ENCODE measurements at places on chromosomes 13 and 19.

- no peak for DNase-seq
Observed at GRCh38 chr13:30192320-30193093, 114.8 kb downstream of the KATNAL1 start.

- no peak for DNase-seq
Observed at GRCh38 chr13:49399801-49400472, 43.9 kb downstream of the CAB39L start.

GRCh38 chr19:2534423-2535013 lies 58.6 kb downstream of the GADD45B start:
- DNase-seq: no peak

GRCh38 chr19:38714354-38714778 lies 29.9 kb downstream of the CAPN12 start:
- DNase-seq: no peak

- no peak for DNase-seq
Observed at GRCh38 chr19:748274-748598, 2.7 kb upstream of the MISP start.

DNA sequence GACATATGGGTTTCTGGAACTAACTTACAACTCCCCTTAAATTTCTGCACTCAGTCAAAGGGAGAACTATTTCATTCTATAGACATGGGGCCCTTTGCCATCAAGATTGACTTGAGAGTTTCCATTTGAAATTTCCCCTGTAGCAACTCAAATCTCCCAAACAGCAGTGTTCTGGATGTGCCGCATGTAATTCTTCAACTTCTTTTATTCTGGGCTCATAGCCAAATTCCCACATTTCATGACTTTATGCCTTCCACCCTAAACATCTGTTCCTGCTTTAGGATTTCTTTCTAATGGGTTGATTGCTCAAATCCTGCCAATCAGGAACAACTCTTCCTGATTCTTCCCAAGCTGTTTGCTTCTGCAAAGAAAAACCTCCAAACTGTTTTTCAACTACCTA lies 336.0 kb downstream of the TBC1D4 start:
- DNase-seq: no peak

DNA sequence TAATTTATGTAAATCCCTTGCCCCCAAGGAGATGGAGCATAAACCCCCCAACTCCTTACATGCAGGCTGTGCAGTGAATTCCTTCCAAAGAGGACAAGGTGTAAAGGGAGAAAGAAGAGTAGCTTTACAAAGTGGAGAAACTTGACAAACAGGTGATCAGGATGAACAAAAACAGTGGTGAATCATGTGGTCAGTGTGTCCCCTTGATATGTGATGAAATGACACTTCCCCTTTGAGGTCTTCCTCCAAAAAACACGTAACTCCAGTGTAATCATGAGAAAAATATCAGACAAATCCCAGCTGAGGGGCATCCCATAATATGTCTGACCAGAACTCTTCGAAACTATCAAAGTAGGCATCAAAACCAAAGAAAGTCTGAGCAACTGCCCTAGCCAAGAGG lies 29.5 kb upstream of the AKT2 start:
- no peak for DNase-seq

DNA sequence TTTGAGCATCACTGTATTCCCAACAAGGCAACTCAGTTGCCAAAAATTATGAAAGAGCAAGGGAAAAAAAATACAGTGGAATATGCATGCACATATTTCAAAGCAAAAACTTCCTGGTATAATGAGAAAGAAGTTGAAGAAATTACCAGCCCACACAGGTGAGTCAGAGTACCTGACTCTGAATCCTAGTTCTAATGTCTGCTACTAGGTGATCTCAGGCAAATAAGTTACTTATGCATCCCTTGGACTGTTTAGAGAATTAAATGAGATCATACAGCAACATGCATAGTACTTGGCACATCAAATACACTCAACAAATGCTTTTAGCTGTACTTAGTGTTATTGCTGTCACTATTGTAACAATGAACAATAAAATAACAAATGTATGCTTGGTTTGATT lies 144.9 kb downstream of the MIPEP start:
- DNase-seq: no peak

GRCh38 chr13:33690354-33690753 lies 127.6 kb upstream of the RFC3 start:
- no peak for DNase-seq

DNA sequence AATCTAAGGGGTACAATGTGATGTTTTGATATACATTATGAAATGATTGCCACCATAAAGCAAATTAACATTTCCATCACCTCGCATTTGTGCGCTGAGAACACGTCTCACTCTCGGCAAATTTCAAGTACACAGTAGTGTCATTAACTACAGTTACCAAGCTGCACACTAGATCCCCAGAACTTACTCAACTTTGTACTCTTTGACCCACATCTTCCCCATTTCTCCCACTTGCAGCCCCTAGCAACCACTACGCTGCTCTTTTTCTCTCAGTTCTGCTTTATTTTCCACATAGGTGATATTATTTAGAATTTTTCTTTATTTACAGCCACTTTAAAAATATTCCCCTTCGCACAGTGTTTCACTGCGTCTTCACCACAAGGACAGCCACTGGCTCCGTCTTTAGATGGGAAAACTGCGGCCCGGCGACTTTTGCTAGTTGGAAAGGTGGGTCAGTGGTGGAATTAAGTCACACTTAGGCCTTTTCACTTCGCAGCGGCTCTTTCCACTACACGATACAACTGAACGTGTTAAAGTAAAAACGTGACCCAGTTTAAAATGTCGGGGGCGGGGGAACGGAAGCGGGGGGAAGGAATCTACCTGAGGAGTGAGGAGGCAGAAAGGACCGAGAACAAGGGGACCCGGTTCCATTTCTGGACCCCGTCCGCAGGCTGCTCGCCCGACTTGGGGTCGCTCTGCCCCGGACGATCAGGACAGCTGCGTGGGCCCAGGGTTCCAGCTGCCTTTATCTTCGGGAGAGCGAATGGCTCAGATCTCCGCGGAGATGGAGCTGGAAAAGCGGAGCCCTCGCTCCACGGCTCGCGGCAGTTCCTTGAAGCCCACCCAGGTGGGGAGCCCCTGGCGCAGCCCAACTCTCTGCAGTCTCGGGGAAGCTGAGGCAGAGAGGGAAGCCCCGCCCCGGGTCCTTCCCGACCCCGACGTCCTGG lies 486.1 kb downstream of the UQCRFS1 start:
- DNase-seq: no peak

- DNase-seq: no peak
Observed at GRCh38 chr19:29508181-29508580, 17.6 kb upstream of the VSTM2B start.

GRCh38 chr13:22175241-22175640 lies 504.4 kb downstream of the FGF9 start:
- no peak for DNase-seq

- DNase-seq: no peak
Observed at GRCh38 chr19:37306383-37306963, 64.4 kb upstream of the ZNF527 start.

- no peak for DNase-seq
Observed at GRCh38 chr19:46220038-46220615, 9.4 kb upstream of the IGFL1 start.

Data from stimulated activated CD8-positive, alpha-beta memory T cell treated with anti-CD3 and anti-CD28 coated beads, Interleukin-4, amount 100 ng/mL, for 4 hours (primary cell).